ENCODE measurements at places on chromosomes 5 and 9. TPM values are rescaled to one million over a fixed set of nuclear protein-coding genes. Genes with fewer than 3 reads are reported as not detected.
A peak's percentile ranks its signal among the peaks of the same experiment; 100 is the strongest.

ENHO gene
- total RNA-seq: not detected

STOML2 gene
- 114 TPM for total RNA-seq

COL23A1 gene
- total RNA-seq: 5.7 TPM

DNA sequence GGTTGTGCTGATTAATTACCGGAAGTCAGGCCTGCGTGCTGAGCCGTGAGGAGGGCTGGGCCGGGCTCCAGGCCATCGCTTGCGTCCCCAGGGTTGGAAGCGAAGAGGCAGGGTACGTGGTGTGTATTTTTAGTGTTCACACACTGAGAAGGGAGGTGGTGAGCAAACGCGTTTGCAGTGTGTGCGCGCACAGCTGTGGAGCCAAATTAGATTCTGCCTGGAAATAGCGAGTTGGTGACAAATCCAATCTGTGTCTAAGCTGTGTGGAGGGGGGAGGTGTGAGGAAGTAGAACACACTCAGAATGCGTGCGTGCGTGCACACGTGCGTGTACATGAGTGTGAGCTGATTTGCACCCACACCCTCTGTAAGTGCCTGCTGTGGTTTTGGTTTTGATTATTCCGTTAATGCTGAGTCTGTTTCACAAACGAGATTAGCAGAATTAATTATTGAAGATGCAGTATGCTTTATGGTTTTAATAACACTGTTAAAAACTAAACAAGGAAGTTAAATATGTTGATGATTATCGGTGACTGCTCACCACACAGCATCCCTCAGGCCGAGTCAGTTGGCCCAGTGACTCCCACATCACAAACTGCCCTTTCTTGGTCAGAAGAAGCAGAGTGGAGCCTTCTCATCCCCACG is 111.8 kb upstream of the FCN2 start:
- peak; percentile 72 for DNase-seq

DNA sequence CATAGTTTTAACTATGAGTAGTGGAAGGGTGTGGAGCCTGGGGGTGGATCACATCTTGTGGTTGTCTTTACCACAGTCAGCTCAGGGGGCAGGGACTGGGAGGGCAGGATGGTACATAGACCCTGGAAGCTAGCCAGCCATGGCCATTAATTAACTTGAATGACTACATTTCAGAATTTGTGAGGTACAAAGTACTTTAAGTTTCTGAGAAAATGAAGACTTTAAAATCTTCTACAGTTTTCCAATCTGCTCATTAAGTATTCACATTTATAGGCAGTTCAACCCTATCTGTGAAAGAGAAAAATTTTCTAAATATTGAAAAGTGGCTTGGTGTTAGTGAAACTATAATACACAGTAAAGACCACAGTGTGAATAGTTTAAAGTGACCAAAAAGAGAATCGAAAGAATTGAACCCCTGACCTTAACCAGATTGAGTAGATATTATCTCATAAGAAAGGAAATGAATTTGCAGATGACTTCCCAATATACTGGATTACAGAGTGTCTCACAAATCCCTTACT is 234.2 kb upstream of the MEF2C start:
- no peak for DNase-seq

- DNase-seq: no peak
These were observed 61.9 kb upstream of the CLINT1 start for GRCh38 chr5:157920828-157921170.

DNA sequence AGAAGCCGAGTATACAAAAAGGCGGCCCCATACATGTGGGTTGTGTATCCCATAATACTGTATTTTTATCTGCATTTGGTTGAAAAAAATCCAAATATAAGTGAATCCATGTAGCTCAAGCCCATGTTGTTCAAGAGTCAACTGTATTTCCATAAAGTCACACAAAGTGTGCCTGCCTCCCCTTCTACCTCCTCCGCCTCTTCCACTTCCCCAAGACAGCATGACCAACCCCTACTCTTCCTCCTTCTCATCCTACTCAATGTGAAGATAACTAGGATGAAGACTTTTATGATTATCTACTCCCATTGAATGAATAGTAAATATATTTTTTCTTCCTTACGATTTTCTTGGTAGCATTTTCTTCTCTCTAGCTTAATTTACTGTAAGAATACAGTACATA is 92.7 kb downstream of the RFX3 start:
- no peak for DNase-seq

DNA sequence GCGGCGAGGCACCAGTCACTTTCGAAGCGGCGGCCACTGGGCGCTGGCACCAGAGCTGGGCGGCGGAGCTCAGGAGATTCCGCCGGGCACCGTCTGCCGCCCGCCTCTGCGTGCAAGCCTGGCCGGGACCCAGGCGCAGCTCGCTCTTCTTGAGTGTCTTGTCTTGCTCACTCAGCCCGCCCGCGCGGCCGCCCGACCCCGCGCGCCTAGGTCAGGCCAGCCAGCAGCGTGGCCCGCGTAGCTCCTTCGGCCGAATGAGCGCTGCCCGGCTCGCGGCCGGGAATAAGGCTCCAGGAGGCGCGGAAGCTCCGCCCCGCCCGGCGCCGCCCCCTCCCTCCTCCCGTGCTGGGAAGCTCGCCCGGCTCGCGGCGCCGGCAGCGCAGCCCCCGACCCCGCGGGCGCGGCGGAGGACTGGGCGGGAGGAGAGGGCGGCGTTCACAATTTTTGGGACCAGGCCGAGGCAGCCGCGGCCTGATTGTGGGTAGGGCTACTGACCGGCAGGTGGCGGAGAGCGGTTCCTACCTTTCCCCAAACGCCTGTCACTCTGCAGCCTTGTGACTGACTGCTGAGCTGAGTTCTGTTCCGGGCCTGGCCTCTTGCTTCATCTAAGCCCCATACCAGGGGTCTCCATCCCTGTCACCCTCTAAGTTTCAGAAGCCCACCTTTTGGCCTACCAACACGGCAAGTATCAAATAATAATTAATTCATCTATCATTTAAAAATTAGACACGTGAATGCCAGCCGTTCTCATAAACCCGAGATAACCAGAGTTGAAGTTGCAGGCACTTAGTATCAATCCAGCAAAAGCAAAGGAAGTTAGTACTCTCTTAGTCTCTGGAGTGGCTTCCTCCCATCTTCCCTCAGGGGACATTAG is at the start of gene HBEGF:
HBEGF (minus strand) TSS at position 256 of the 874 bp plus-strand sequence. CDS start 275 bp downstream, outside the sequence.
- DNase-seq: peak; percentile 83

DNA sequence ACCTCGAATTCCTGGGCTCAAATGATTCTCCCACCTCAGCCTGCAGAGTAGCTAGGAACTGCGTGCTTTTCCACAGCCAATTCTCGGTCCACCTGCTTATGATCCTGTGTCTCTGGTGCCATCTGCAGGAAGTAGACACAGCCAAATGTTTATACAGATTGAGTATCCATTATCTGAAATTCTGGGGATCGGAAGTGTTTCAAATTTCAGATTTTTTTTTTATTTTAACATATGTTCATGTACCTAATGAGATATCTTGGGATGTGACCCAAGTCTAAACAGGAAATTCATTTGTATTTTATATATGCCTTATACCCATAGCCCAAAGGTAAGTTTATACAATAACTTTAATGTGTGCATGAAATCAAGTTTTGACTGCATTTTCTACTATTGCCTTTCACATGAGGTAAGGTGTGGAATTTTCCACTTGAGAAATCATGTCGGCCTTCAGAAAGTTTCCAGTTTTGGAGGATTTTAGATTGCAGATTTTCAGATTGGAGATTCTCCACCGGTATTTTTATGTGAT is 89.5 kb downstream of the ESM1 start:
- no peak for DNase-seq

DNA sequence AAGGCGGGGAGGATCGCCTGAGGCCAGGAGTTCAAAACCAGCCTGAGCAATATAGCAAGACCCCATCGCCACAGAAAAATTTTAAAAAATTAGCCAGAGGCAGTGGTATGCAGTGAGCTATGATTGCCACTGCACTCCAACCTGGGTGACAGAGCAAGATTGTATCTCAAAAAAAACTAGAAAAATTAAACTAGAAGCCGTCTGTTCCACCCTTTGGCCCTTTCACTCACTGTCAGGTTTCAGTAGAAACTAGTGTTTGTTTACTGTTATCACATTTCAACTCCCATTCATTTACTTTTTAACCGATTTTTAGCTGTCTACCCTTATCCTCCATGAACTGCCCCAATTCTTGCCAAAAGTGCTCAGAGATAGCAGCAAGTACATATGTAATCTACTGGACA is 8.3 kb downstream of the UGCG start:
- no peak for DNase-seq

GRCh38 chr5:27489701-27490100 is 451.3 kb upstream of the CDH9 start:
- DNase-seq: no peak

DNA sequence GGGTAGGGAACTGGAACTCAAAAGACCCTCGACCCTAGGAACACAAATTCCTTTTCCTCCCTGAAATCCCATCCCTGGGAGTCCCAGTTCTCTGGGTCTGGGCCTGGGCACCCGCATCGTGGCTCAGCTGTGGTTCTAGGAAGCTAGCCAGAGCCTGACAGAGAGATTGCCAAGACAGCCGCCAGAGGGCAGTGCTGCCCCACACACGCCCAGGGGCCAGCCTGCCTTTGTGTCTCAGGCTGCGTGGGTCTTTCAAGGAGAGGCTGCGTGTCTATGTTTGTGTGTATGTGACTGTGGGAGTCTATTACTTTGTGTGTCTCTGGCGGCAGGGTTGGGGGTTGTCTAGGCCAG is 32.0 kb upstream of the TTLL11 start:
- DNase-seq: peak; percentile 83

All from right atrium auricular region (tissue), 2 donors.